ENCODE measurements at places on chromosomes 1 and 21.

DNA sequence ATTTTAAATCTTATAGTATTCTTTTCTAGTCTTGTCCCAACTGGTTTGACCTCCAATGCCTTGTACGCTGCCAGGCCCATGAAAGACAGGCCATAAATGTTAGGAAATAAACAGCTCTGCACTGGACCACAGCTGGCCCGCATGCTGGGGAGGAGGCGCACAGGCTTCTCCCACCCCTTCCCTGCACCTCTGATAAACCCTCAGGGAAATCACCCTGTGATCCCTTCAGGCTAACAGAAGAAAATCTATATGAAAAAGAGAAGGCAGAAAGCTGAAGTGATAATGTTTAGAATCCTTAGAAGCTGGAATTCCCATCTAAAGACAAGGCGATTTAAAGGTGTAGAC is 41.5 kb downstream of the COLGALT2 start:
- no peak for DNase-seq

DNA sequence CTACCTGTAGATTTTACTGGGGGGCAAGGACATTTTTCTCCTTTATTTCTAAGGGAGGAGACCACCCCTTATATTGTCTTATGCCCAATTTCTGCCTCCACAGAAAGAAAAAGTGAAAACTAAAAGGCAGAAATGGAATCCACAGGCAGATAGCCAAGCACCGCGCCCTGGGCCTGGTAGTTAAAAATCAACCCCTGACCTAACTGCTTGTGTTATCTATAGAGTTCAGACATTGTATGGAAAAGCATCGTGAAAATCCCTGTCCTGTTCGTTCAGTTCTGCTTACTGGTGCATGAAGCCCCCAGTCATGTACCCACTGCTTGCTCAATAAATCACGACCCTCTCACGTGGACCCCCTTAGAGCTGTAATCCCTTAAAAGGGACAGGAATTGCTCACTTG is 33.7 kb upstream of the IL6R start:
- DNase-seq = no peak

DNA sequence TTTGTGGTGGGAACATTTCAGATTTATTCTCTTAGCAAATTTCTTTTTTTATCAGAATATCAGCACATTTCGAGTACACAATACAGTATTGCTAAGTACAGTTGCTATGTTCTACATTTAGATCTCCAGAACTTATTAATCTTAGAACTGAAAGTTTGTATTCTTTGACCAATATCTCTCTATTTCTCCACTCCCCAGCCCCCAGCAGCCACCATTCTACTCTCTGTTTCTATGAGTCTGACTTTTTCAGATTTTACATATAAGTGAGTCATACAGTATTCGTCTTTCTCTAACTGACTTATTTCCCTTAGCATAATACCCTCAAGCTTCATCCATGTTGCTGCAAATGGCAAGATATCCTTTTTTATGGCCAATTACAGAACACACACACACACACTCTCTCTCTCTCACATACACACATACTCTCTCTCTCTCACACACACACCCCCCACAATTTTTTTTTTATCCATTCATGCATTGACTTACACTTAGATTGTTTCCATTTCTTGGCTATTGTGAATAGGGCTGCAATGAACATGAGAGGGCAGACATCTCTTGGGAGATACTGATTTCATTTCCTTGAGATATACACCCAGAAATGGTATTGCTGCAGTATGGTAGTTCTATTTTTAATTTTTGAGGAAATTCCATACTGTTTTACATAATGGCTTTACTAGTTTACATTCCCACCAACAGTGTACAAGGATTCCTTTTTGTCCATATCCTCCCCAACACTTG is 15.7 kb downstream of the RPTN start:
- no peak for DNase-seq

DNA sequence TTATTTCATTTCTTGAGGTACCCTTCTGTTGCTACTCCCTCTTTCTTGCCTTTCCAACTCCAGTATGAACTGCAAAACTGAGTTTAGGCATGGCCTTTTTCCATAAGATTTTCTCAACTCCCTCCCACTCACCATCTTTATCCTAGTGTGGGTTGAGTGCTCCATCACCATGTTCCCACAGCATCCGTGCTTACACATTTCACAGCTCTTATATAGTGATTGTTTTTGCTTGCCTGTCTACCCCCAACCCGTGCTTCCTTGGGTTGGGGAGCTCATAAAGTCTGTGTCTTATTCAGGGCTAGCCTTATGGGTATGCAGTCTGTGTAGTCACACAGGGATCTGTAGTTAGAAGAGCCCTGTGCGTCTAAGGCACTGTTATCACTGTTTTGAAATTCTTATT is 68.2 kb upstream of the CCDC190 start:
- DNase-seq = no peak

DNA sequence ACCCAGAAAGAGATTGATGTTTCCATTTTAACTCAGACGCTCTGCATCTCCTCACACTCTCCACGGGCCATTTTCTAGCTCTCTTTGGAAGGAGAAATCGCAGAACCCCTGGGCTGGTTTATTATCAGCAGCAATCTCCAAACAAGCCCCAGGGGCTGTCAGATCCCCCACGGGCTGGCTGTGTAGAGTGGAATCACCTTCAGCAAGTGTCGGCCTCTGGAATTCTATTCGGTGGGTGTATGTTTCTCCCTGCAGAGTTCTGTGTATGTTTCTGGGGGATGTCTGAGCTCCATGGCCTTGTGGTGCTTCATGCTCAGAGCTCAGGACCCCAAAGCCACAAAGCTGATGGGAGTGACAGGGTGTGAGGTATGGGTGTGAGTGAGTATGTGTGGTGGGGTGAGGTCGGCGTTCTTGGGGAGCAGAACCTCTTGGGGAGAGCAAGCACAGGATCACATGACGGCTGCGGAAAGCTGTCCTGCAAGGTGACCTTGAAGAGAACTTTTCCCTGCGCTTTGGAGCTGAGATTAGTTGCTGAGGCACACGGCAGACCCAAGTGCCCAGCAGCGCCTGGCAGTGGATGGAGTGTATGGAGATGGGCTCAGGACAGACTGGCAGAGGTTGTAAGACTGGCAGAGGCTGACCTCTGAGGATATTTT is 489 bp downstream of the ACOT11 start:
- no peak for DNase-seq

DNA sequence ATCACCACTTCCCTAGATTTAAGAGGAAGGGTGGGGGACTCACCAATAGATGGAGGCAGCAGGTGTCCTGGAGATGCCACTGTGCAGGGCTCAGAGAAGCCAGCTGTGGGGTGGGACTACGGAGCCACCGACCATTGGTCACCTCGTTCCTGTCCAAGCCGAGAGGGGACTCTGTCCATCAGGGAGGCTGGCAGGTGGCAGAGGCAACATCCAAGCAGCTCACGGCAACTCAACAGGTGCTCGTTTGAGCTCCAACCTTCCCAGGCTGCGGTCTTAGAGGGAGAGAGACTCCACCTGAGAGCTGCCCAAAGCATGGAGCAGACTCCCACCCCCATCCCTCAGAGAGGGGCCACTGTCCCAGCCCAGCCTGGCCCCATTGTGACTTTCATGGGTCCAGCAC is 71.4 kb downstream of the IGSF21 start:
- DNase-seq = no peak

GRCh38 chr1:223006371-223006770 is 136.7 kb downstream of the TLR5 start:
- DNase-seq = no peak

DNA sequence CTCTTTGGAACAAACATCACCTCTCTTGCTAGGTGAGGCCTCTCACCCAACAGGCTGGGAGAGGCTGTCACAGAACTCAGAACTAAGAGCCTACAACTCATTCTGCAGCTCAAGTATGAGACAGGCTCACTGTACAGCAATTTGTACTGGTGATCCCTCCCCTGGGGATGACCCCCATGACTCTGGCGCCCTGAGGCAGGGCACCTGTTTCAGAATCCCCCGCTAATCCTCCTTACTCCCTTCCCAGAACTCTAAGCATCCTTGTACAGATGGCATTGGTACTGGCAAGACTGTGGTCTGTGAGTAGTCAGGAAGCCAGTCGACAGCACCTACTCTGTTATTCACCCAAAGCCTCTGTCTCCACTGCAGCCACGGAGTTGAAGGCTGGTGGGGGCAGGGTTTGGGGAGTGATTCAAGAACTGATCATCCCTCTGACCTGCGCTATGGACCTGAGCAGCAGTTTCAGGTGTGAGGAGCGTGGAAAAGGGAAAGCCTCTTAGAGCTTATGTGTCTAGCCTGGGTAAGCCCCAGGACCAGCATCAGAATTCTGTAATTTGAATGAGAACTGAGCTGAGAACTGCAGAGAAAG is 655.5 kb downstream of the KIF26B start:
- no peak for DNase-seq

GRCh38 chr1:205631010-205631767 is 622 bp downstream of the ELK4 start:
- no peak for DNase-seq

DNA sequence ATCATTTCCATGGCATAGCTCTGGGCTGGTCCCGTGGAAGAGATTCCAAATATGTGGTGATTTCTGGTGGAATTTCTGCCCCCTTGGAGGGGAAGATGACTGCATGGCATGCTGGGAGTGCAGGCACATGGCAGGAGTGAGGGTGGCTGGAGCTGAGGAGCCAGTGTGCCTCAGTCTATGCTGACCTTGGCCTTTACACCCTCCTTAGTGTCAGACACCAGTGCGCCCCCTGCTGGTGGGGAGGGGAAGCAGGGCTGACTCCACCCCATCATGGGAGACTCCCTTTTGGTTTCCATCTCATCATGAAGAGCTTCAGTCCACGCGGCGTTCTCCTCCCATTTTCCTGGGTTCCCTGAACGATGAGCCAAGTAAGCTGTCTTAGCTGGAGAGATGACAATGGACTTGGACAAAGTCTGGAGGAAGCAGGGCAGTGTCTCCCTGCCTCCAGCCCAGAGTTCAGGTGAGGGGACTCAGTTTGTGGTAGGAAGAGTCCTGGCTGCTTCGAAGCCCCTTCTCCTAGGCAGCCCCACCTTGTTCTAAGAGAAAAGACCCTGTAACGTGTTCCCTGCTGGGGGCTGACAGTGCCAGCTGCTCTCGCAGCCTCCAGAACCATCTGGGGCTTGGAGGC is 10.3 kb downstream of the ALX3 start:
- no peak for DNase-seq

- DNase-seq = no peak
Measured at GRCh38 chr1:204443260-204443619, 31.6 kb upstream of the PPP1R15B start.

DNA sequence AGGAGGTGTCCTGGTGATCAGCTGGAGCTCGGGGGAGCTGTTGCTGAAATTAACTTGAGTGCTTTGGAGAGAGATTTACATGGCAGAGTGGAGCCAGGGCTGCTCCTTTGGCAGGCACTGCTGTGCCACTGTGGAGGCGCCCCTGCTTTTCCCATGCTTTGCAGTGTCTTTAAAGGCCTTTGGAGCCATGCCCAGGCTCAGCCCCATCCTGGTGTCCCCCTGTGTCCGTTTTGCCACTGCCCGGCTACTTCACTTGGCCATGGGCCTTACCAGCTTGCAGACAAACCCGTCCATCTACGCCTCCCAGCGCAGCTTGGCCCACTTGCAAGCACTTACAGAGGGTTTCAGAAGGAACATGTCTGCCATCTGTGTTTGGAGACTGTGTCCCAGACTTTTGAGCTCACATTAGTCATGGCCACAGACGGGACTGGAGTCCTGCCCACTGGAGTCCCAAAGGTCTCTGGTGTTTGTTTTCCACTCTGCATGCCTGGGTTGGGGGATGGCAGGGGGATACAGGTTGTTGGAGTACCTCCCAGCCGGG is 18.2 kb upstream of the LAMTOR5 start:
- no peak for DNase-seq

- DNase-seq = no peak
Measured at GRCh38 chr1:6409053-6409452, 10.7 kb downstream of the HES2 start.

DNA sequence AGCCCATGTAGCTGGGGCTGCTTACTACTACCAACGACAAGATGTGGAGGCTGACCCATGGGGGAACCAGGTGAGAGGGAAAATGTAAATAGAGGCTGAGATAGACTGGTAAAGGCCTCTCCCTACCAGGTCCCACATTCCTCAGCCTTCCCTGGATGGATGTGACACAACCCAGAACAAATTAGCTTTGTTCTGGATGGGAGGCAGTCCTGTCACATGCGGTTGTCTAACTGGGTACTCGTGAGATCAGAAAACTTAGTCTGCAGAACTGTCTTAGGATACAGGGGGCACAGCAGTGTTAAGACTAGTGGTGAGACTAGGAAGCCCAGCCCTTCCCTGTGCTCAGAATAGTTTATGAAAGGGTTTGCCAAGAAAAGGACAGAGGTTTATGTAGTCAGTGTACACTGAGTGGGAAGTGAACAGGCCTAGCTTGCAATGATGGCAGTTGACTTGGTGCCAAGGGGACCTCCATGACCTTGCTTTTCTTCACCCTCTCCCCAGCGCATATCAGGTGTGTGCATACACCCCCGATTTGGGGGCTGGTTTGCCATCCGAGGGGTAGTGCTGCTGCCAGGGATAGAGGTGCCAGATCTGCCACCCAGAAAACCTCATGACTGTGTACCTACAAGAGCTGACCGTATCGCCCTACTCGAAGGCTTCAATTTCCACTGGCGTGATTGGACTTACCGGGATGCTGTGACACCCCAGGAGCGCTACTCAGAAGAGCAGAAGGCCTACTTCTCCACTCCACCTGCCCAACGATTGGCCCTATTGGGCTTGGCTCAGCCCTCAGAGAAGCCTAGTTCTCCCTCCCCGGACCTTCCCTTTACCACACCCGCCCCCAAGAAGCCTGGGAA is 8.4 kb downstream of the MMACHC start:
- DNase-seq = no peak

- no peak for DNase-seq
Measured at GRCh38 chr21:17690078-17690494, 77.4 kb upstream of the BTG3 start.

GRCh38 chr1:43789604-43790550 is 82.5 kb downstream of the ST3GAL3 start:
- DNase-seq = no peak

- no peak for DNase-seq
Measured at GRCh38 chr1:166705376-166706289, 133.6 kb upstream of the POGK start.

DNA sequence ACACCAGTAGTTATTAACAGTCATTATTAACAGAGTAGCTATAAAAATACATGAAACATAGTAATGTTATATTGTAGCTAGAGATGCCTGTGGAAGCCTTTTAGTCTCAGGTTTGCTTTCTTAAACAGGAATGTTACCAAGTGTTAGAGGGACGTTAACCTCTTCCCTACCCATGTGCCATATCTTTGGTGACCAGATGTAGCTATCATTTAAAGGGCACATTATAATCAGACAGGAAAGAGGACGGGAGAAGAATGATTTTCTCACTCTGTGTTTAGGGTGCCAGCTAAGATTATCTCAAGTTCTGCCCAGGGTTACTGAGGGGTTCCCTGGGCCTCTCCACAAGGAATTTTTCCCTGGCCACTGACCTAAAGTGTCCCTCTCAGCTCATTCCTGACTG is 20.9 kb upstream of the UBL4B start:
- DNase-seq = no peak

GRCh38 chr1:224988042-224988441 is 58.6 kb downstream of the DNAH14 start:
- no peak for DNase-seq

GRCh38 chr1:58768191-58768731 is 15.6 kb downstream of the JUN start:
- no peak for DNase-seq

- no peak for DNase-seq
Measured at GRCh38 chr1:42198251-42198650, 33.7 kb upstream of the GUCA2A start.
